Endothelial cell of umbilical vein (primary cell): ENCODE measurements at places on chromosomes 1 and 21. TPM values are rescaled to one million over a fixed set of nuclear protein-coding genes. Genes with fewer than 3 reads are reported as not detected.

GRCh38 chr1:67850611-67851075 is 17.4 kb upstream of the GNG12 start:
- peak; percentile 97 for DNase-seq

DCDC2B gene
- not detected in 2 replicates for total RNA-seq

PER3 gene
- total RNA-seq: 2.6 and 3.6 TPM in 2 replicates

- DNase-seq: peak; percentile 38
Observed at GRCh38 chr1:56363007-56363770, 216.2 kb downstream of the PLPP3 start.

- no peak for DNase-seq
Observed at GRCh38 chr1:75855734-75856133, 59.1 kb downstream of the MSH4 start.

- DNase-seq: no peak
Observed at GRCh38 chr1:245650441-245650960, 495.7 kb downstream of the KIF26B start.
